ENCODE measurements at places on chromosomes 7 and 10.

DNA sequence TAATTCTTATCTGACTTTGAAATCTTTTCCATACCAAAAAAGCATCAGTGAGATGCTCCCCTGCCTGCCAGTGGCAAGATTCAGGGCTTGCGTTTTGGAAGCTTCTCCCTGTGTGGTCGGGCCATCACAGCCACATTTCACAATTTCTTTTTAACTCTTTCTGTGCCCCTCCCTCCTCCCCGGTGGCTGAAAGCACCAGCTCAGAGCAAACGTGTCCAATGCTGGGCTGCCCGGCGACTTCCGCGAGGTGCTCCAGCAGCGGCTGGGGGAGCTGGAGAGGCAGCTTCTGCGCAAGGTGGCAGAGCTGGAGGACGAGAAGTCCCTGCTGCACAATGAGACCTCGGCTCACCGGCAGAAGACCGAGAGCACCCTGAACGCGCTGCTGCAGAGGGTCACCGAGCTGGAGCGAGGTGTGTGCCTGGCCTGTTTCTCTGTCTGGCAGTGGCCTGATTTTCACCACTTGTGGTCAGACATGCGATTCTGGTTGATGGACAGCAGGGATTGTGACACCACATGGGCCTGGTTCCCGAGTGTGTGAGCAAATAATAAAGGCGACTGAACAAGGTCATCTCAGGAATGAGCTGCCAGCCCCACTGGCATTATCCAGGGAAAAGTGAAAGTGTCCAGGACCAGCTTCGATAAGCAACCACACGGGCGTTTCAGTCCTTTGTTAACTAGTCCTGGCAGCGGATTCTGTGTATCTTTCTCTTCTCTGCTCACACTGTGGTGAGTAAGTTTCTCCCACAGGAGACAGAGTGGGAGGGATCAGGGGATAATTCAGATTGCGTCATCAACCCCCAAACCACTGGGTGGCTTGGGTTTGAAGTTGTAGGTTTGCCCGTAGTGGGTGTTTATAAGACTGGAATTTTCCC, 2.6 kb downstream of the NPTX2 start:
- no peak for DNase-seq

GRCh38 chr10:111835574-111835973, 348.0 kb downstream of the GPAM start:
- peak; percentile 22 for DNase-seq

- DNase-seq = no peak
Measured at GRCh38 chr10:60466267-60467201, 76.9 kb upstream of the ANK3 start.

- DNase-seq = no peak
Measured at GRCh38 chr7:85627791-85628586, 441.1 kb upstream of the SEMA3D start.

- DNase-seq = no peak
Measured at GRCh38 chr7:44333911-44334733, 8.7 kb upstream of the CAMK2B start.

DNA sequence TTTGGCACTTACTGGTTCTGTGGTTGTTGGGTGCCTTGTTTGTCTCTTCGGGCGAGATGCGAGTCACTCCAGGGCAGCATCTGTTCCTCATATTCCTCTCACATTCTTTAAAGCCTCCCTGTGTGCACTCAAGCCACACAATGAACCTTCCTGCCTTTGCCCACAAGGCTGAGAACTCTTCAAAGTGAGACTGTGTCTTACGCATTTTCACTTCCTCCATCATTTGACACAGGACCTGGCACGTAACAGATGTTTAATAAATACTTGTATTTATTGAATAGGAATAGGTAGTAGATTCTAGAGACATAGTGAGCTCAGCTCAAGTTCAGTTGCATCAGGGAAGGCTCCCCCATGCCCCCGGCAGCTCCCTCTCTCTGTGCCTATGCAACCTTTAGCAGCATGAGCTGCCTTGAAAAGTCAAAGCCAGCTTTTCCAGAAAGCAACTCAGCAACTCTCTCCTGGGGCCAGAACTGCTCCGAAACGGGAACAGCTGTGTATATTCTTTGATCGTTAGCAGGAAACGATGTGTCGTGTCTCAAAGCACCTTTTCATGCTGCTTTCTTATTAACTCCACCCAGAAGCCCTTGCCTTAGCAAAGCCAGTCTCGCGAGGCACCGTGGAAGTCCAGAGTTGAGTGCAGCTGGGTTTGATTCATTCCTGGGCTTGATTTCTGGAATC, 97.5 kb downstream of the PFKFB3 start:
- DNase-seq = no peak

DNA sequence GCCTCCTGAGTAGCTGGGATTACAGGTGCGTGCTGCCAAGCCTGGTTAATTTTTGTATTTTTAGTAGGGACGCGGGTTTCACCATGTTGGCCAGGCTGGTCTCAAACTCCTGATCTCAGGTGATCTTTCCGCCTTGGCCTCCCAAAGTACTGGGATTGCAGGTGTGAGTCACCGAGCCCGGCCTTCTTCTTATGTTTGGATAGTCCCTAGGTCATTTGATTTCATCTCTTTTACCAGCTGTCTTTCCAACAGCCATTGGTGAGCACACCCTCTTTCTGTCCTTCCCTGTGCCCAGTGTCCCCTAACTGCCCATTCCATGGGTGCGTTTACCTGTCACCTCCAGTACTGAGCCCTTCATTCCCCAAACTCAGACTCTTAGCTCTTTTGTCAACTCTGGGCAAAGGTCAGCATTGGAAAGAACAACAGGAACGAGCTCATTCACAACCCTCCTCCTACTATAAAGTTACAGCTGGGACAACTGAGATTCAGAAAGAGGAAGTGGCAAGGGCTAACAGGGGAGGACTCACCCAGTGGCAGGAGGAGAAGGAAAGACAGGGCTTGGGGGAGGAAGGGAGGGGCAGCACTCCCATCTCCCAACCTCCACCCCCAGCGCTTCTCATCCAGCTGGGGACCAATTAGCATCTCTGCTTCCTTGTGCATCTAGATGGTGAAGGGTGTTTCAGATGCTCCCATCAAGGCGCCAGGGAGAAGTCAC, 5.6 kb downstream of the SSC4D start:
- DNase-seq = no peak

DNA sequence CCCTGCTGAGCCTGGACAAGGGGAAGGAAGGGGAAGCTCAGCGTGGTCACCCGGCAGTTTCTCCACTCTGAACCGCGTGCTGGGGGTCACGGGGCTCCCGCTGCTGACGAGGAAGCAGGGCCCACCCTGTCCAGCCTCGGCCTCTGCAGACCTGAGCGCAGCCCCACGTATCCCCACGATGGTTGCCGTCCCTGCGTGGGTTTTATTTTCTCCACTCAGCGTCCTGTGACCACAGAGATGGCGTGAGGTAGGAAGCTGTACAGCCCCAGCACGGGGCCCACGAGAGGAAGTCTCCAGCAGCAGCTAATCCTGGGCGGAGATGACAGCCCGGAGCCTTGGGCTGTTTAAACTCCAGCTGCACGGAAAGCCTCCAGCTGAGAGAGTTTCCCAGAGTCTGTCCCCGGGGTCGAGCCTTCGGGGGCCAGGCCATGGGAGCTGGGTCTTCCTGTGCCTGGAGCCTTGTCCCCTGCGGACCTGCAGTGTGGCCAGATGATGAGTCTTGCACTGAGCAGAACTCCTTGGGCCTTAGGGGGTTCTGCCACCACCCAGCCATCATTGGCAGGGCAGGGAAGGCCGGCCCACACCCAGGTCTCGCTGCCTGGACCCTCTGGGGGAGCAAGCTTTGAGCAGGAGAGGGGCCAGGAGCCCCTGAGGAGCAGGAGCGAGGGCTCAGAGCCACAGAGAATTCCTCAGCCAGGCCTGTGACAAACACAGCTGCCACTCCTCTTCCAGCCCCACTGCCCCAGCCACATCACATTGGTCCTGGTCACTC, 72.8 kb upstream of the FAM20C start:
- no peak for DNase-seq

GRCh38 chr7:22589641-22590201, 89.7 kb upstream of the STEAP1B start:
- DNase-seq = no peak

DNA sequence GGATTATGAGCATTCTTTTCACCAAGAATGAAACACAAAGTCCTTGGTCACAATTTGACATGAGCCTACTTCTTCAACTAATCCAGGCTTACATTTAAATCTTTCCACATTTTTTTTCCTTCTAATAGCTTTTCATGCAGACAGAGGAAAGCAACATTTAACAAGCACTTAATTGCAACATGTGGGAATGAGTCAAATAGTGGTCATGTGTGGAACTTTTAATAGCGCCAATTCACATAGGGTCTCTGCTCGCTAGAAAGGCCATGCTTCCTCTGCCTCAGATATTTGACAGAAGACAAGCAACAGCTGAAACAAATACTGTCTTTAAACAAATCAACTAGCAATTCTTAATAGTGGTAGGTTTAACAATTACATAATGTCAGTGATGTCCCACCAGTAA, 285.9 kb upstream of the ETV1 start:
- no peak for DNase-seq

GRCh38 chr7:50730446-50731400, 52.0 kb downstream of the GRB10 start:
- no peak for DNase-seq

- DNase-seq = no peak
Measured at GRCh38 chr10:106043863-106044262, 1120.6 kb downstream of the SORCS1 start.

GRCh38 chr10:102629661-102630614, 14.3 kb upstream of the TRIM8 start:
- DNase-seq = no peak

DNA sequence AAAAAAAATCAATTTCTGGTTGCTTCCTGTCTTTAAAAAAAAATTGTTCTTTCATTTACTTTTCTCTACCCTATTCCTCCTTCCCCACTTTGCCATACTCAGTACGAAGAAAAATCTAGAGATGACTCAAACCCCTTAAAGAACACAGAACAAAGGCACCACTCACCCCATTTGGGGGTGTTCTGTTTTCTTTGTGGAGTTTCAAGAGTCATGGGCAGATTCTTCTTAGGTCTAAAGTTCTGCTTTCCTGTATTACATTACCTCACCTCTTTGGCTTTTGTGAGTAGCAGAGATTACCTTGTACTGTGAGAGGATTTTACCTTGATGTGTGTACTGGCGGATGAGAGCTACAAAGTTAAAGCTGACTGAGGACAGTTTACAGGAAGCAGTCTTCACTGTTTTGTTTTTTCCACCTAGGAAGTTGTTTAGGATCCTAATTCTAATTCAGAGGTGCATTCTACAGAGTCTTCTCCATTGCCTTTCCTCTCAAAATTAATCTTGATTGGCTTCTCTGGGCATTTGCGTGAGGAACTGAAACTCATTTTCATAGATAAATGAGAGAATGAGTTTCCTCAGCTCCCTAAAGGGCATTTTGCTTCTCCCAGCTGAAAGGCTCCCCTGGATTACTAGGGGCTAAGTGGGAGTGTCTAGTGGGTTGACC, 20.7 kb downstream of the AVL9 start:
- DNase-seq = no peak

DNA sequence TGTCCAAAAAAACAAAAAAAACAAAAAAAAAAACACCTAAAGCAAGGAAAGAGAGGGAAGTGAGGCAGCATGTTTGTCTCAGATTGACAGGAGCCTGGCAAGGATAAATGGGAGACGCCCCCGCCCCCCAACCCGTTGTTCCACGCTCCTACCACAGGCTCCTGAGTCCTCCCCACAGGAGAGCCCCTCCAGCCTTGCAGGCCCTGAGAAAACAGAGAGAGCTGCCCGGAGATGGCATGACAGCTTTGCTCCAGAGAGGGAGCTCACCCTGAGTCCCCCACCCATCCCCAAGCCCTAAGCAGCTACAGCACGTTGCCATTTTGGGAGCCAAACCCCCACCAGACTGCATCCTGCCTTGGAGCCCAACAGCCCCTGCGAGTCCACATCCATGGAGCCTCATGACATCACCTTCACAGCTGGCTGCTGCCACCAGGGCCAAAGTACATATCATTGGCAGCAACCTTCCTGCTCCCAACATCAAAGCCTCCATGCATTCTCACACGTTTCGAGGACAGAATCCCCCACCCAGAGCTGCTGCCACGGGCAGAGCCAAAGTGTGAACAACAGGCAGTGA, 1283.3 kb downstream of the TYW1 start:
- no peak for DNase-seq

GRCh38 chr7:93861325-93861949, 29.1 kb downstream of the TFPI2 start:
- DNase-seq = no peak

GRCh38 chr10:59991661-59992060, 85.3 kb upstream of the CCDC6 start:
- DNase-seq = peak; percentile 38

DNA sequence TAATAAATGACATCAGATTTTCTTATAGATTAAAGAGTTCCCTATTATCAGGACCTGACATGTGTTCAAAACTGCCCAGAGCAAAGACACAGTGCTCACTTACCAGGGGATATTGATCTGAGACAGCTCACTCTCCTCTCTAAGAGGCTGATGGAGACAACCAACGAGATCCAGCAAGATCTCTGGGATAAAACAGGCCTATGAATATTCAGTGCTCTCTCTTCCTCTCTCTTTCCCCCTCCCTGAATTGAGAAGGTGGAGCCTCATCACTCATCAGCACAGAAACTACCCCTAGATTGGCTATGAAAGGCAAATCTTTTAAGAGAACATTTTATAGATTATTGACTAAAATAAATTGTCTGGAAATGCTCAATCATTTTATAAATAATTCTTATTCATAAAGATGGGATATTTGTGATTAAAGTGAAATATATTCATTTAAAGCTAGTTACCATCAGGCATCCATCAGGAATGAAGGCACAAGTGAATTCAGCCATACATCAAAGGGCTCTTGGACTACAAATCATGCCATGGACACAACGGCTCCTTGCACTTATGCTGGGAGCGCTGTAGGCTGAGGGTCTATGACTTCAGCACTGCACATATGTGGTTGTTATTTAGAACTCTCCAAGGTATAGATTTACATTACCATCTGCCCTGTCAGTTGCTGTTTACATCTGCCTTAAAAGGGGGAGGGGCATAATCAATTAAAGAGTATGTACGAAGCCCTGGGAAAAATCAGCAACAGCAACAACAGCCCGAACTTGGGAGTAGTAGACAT, 3.4 kb upstream of the PPP1R17 start:
- peak; percentile 11 for DNase-seq

DNA sequence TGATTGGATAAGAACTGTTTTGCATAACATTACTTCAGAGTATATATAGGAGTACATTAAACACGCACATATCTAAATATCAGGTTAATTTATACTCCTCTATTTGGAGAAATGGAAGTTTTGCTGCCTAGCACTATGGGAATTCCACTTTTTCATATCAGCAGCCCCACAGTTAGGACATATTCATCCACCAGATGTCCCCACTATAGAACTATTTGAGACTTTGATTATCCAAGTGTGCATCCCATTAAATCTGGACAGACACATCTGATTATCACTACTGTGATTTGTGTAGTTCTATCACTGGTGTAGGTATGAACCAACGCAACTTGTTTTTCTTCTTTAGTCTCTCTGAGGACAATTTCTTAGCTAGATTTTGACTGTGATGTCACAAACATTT, 345.7 kb downstream of the THSD7A start:
- peak; percentile 14 for DNase-seq

All from NCI-H446 (cell line).